ENCODE measurements at places on chromosomes 5 and 9.

GRCh38 chr9:2043243-2043642, 28.1 kb downstream of the SMARCA2 start:
- DNase-seq, result no peak

GRCh38 chr5:124179819-124180218, 566.6 kb downstream of the ZNF608 start:
- no peak for DNase-seq

GRCh38 chr5:98898743-98899142, 30.1 kb downstream of the CHD1 start:
- DNase-seq, result no peak

DNA sequence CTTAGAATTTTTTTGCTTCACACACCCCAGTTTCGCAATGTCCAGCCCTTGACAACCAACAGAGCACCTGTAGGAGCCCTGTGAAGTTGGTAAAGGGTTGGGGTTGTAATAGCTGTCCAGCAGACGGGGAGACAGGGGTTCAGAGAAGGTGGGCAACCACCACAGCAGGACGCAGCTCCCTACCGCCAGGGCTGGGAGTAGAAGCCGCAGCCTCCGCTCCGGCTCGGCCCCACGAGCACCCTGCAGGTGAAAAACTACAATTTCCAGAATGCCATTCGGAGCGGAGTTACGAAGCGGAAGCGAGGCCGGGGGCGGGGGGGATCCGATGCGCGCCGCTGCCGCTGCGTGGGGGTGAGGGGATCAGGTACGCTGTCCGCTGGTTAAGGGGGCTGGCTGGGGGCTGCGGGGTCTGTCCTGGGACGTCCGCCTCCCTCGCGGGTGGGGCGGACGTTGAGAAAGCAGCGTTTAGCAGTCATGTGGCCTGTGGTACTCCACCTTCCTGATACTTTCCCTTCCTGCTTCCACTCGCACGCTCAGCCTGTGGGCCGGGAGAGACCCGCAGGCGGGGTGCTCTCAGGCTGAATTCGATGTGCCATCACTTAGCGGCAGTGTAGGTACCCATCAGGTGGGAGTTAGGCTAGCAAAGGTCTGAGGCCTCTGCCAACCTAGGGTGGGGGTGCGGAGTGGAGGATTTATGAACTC, at the start of gene TRMT10B:
Gene TRMT10B, plus strand, starts transcription at position 317 of the 702 bp plus-strand sequence. CDS start 8,127 bp downstream, outside the sequence.
- DNase-seq, result peak; percentile 51

GRCh38 chr9:16825331-16825725, 45.1 kb downstream of the BNC2 start:
- DNase-seq, result no peak

DNA sequence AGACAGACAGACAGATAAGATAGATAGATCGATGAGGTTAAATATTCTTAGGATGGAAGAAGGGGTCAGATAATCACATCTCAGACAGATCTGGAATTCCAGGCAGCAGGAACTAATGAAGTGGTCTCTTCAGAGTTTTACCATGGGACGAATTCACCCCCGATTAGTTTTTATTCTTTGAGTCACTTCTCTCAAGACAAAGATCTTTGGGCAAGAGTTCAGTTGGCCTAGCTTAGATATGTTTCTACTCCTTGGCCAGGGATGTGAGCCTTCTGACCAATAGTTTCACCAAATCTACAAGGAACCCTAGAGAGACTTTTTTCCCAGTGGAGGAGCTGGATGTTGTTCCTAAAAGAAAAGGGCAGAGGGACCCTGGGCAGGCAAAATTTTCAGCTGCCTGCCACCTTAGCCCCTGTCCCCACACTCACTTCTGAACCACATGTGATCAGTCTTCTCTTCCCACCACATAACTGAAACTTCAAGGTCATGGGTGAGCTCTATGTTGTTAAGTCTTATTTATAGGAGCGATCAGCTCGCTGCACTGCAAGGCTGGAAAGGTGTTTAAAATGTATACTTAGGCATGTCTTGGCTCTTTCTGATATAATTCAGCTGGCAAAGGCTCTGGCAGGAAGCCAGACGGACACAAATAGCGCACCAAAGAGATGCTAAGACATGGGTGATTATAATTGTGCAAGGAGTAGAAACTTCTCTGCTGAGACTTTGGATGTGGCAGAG, 132.9 kb downstream of the PALM2AKAP2 start:
- DNase-seq, result no peak

DNA sequence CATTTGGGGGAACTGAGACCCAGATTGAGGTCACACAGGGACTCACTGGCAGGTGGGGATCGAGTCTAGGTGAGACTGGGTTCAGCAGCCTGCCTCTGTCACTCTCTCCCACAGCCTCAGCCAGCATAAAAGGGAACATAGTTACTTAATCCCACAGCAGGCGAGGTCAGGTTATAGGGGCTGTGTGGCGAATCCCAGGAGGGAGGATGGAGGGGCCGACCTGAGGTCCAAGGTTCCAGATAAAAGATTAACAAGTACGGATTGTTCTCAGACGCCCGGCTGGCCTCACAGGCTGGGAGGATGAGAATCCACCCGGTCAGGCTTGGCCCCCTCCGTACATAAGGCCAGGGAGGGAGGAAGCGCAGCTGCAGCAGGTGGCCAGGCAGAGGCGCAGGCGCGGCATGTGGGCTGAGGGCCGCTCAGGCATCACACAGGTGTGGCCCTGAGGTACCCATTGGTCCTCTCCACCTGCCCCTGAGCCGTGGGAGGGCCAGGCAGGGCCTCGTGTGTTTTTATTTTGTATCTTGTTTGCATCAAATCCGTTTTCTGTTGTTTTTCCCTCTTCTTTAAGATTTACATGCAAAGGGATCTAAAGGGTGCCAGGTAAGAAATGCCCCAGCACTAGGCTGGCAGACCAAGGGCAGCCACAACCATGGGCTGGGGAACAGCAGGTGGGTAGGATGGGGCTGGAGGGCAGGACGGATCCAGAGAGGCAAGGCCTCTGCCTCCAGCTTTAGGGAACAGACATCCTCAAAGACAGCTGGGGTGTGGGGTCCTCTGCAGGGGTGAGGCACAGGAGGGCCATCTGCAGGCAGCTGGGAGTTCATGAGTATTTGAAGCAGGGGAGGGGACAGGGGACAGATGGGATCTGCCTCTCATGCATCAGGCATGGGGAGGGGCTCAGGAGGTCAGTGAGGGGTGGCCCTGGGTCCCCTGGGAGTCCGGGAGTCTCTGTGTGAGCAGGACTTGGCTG, 3.6 kb downstream of the SUSD3 start:
- no peak for DNase-seq

GRCh38 chr5:138011991-138012390, 20.9 kb downstream of the FAM13B start:
- no peak for DNase-seq

DNA sequence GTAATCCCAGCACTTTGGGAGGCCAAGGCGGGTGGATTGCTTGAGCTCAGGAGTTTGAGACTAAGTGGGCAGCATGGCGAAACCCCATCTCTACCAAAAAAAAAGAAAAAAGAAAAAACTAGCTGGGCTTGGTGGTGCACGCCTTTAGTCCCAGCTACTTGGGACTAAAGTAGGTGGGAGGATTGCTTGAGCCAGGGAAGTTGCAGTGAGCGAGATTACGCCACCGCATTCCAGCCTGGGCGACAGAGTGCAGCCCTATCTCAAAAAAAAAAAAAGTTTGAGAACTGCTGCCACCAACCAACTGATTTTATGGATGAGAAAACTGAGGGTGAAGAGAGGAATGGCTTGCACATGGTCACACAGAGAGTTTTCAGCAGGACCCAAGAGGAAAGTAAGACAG, 175.1 kb downstream of the DOCK8 start:
- DNase-seq, result no peak

DNA sequence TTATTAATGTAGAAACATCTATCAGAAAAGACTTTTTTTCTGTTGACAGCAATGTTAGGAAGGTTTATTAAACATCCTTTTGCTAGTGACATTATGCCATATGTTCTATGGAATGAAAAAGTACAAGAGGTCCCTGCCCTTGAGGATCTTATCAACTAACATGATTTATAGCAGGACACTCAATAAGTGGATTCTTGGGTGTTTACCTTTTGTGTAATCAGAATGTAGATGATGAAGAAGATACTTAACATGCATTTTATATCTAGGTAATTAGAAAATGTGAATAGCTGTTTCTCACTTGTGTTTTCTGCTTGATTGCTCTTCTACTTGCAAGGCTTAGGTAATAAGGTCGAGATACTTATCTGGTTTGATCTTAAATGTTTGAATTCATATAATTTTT, 4.9 kb downstream of the HMGCR start:
- no peak for DNase-seq

DNA sequence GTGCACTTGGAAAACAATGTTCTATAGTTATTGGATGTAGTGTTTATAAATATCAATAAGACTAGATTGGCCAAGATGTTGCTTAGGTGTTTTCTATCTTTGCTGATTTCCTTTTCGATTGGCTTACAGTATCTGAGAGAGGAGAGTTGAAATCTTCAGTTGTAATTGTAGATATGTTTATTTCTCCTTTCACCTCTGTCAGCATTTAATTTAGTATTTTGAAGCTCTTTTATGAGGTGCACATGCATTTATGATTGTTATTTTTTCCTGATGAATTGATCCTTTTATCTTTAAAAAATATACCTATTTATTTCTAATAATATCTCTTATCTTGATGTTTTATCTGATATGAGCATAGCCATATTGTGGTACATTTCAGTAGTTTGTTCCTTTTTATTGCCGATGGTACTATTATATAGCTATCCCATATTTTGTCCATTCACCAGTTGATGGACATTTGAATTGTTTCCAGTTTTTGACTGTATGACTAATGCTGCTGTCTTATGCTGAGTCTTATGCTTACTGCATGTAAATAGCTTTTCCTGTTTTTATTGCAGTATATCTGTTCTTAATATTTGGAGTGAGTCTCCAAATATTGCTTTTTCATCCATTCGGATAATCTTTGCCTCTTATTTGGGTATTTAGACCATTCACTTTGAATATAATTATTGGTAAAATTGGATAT, 34.7 kb downstream of the ERCC6L2 start:
- DNase-seq, result no peak

GRCh38 chr9:129472651-129473102, 148.2 kb downstream of the C9orf50 start:
- no peak for DNase-seq

GRCh38 chr9:95311961-95312360, 5.5 kb downstream of the FANCC start:
- no peak for DNase-seq

DNA sequence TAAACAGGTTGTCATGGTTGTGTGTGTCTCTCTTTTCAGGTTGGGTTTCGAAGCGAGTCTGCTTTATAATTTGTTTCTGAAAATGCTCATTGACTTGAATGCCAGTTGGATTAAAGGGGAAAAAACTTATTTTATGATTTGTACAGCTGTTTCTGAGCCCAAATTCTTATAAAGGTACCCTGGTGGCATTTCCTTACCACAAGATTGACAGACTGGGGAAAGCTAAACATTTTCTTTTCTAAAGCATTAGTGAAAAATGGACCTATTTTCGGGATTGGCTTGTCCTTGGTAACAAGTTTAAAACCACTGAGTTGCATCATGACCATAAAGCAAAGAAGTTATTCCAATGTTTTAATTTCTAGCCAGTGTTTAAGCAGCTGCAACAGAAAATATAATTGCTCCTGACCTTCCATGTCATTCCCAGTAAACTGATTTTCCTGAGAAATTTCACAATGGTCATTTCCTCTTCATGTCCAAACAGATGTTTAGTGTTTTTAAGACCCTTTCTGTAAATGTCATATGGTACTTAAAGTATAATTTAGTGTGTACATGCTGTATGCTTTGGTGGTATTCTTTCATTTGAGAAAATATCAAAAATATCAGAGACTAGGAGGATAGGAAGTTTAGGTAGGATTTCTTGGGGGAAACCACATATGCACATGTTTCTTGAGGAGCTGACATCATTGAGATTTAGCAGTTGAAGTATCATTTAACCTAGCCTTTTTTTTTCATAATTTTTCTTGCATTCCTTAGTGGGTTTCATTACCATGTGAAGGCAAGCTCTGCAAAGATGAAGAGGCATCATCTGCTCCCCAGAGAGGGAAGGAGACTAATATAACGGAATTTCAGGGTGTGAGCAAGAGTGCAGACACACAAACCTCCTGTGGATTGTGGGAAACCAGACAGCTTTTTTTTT, 667.1 kb upstream of the RGMB start:
- no peak for DNase-seq

DNA sequence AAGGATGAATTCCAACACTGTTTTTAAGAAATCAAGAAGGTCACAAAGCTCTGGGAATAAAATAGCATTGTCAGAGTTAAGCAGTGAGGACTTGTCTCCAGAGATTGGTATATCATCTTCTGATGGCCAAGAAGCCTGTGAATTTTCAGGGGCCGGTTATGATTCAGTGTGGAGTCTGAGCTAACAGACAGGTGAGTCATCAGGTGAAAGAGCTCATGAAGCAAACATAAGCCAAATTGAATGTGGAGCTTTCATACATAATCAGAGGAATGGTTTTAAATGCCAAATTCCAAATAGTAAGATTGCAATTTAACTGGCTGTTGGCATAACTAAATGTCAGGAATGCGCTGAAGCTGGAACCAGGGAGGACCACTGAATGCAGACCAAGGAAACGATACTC, 494.2 kb downstream of the MTRR start:
- DNase-seq, result no peak

DNA sequence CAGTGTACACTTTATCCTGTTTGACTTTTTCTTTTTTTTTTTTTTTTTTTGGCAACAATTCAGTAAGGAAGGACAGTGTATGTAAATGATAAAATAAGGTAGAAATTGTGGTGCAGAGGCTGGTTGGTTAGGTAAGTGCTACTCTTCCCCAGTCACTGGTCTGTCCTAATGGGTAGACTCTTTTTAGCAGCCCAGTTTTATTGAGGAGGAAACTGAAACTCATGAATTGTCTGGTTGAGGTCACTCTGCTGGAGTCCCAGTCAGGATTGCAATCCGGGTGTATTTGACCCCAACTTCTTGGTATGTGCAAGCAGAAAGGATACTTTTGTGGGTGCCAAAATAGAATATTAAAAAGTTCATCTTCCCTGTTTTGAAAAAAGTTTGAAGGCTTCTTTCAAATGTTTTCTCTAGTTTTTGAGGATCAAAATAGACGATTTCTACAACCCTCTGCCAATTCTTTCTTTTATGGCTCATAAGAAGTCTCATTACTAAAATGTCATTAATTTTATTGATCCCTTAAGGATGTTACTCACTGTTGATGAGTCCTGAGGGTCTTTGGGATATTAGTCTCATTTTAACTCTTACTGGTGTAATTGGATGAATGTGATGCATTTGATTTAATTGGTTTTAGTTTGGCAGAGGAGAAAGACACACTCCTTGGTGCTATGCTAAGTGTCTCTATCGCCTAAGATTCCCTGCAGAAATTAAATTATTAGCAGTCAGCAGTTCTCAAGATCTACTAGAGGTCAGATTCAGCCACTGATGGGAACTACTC, 171.9 kb downstream of the KDM4C start:
- DNase-seq, result no peak

GRCh38 chr5:121872856-121873255, 21.2 kb downstream of the FTMT start:
- DNase-seq, result no peak

DNA sequence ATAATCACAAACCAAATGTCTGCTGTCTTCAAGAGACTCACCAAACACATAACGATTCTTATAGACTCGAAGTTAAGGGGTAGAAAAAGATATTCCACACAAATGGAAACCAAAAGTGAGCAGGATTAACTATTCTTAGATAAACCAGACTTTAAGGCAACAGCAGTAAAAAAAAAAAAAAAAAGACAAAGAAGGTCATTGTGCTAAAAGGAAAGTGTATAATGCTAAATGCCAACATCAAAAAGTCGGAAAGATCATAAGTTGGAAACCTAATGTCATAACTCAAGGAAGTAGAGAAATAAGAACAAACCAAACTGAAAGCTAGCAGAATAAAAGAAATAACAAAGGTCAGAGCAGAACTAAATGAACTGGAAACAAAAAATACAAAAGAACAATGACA, 714.6 kb downstream of the SEMA5A start:
- no peak for DNase-seq

All from head of caudate nucleus (tissue), 42 donors.